ENCODE measurements at places on chromosomes 3 and 15.

DNA sequence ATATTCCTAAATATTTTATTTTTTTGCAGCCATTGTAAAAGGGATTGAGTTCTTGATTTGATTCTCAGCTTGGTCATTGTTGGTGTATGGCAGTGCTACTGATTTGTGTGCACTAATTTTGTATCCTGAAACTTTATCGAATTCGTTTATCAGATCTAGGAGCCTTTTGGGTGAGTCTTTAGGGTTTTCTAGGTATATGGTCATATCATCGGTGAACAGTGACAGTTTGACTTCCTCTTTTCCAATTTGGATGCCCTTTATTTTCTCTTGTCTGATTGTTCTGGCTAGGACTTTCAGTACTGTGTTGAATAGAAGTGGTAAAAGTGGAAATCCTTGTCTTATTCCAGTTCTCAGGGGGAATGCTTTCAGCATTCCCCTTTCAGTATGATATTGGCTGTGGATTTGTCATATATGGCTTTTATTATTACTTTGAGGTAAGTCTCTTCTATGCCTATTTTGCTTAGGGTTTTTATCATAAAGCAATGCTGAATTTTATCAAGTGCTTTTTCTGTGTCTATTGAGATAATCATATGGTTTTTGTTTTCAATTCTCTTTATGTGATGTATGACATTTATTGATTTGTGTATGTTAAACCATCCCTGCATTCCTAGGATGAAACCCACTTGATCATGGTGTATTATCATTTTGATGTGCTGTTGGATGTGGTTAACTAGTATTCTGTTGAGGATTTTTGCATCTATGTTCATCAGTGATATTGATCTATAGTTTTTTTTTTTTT, 11.4 kb upstream of the SLC9A9 start:
- DNase-seq, result no peak

- peak; percentile 13 for DNase-seq
Observed at GRCh38 chr15:100873029-100873677, 6.5 kb upstream of the ALDH1A3 start.

DNA sequence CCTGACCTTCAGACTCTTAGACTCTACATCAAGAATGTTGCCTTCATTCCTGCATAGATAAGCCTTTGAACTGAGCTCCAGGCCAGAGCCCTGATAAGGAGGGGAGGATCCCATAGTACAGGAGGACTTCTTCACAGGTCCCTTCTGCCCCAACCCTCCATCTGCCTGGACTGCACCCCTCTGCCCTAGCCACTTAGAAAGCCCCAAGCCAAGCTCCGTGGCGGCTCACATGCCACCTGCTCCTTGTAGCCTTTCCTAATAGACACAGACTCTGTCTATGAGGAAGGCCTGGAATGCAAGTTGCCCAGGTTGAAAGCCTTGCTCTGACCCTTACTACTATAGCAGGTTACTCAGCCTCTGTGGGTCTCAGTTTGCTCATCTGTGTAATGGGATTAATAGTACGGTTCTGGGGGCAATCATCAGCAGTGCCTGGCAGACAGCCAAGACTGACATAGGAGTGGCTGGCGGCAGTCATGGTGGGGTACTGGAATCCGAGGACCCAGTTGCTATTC, 11.6 kb downstream of the PCSK6 start:
- no peak for DNase-seq

GRCh38 chr3:88150371-88150770, 612 bp downstream of the C3orf38 start:
- DNase-seq, result peak; percentile 69
